ENCODE measurements at places on chromosomes 6 and 20.

DNA sequence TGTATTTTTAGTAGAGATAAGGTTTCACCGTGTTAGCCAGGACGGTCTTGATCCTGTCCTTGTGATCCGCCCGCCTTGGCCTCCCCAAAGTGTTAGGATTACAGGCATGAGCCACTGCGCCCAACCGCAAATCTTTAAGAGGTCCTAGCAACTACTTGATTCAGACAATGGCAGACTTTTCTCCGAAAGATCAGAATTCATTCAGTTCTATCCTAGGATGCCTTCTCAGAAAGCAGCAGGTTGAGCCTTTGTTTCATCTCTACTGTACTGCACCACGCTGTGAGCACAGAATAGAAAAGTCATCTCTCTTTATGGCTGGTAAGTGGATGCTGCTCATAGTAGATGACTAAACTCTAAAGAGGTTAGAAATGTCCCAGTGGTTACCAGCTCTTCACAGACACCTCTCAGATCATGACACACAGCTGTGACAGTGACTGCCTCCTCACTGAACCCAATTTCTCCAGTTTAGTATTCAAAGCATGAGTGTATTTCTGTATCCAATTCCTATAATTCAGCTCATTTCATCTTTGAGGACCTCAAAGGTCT lies 6.0 kb upstream of the HSF2 start:
- no peak for DNase-seq

- DNase-seq = no peak
These were observed 18.9 kb downstream of the SYTL3 start for GRCh38 chr6:158668707-158669103.

DNA sequence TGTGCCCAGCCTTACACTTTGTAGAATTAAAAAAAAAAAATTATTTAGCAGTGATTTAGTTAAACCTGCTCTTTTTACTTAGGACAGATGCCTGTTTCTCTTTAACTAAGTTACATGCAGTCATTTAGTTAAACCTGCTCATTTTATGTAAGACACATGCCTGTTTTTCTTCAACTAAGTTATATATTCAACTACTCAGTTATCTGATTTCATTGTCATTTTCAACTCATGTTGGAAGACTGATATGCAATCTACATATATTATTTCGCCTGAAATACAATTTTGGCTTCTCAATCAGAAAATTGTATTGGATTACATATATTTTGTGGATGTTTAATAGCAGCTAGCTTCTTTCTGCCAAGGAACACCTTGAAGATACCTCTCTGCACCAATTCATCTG lies 171.1 kb downstream of the COL19A1 start:
- DNase-seq = no peak

- DNase-seq = no peak
These were observed 10.1 kb downstream of the ZNF318 start for GRCh38 chr6:43359381-43359780.

DNA sequence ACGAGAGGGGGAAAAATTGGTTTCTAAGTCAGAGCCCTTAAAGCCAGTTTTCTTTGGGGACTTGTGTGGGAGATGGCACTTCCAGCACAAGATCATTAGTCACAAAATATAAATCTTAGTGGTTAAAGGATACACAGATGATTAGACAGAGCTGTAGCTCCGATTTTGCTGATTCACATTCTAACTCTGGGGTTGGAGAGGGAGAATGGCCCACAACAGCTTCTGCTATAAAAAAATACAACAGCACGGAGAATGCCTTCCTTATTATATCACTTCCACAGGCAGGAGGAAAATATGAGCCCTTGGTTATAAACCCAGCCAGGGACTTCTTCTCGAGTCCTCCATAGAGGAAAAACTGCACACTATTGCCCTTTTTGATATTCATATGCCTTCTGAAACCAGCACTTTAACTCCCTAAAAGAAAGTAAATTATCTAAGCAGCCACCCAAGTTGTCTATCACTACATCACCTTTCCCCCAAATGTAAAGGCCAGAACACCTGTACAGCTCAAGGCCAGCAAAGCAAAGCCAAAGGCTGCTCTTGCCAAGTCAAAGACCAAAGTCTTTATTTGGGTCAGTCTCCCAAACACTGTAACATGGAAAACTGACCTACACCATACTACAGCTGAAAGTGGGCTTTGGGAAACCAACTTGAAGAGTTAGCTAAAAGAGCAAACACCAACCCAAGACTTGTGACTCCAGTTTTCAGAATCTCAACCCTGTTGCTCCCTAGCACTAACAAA lies 10.4 kb downstream of the MRPL14 start:
- DNase-seq = no peak

- DNase-seq = no peak
These were observed 1.4 kb upstream of the PPP1R18 start for GRCh38 chr6:30687659-30688431.

- no peak for DNase-seq
These were observed 32.2 kb downstream of the PMEPA1 start for GRCh38 chr20:57677584-57677982.

GRCh38 chr6:43910638-43911353 lies 140.8 kb downstream of the VEGFA start:
- DNase-seq = no peak

DNA sequence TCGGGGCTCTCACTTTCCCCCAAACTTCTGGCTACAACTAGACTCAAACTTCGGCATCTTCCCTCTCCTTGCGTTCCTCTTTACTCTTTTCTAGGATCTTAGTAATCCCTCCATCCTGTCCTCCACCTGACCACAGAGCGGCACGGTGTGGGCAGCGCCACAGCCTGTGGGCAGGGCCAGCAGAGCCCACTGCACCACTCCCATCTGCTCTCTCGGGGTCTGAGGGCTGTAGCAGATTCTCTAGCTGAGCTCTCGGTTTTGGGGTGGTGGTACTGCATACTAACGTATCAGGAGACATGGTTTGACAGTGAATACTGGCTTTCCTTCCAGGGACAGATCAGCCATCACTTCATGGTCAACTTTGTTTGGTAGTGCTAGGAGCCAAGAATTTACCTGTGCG lies 57.4 kb downstream of the EZR start:
- DNase-seq = no peak

GRCh38 chr6:18420328-18420727 lies 33.2 kb downstream of the RNF144B start:
- DNase-seq = no peak

- DNase-seq = no peak
These were observed 5.9 kb downstream of the WRNIP1 start for GRCh38 chr6:2771079-2771478.

- no peak for DNase-seq
These were observed 47.0 kb downstream of the EZR start for GRCh38 chr6:158772172-158772571.

DNA sequence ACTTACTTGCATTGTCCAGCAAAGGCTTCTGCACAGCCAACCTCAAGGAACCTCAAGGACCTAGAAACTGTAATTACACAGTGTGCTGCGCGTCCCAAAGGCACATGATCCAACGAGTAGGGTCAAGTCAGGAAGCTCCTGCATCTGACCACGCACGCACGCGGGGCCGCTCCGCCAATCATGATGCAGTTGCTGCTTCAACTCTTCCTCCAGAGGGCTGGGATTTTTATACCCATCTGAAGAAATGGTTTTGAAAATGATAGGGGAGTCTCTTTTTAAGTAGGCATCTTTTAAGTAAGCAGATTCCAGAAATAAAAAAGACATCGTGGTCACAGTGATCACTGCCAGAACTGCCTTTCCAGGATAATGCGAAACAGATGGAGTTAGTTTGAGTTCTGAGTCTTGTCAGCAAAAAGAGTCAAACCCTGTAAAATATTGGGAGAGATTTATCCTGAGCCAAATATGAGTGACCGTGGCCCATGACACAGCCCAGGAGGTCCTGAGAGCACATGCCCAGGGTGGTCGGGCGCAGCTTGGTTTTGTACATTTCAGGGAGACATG lies 34.0 kb downstream of the KIF25 start:
- no peak for DNase-seq

DNA sequence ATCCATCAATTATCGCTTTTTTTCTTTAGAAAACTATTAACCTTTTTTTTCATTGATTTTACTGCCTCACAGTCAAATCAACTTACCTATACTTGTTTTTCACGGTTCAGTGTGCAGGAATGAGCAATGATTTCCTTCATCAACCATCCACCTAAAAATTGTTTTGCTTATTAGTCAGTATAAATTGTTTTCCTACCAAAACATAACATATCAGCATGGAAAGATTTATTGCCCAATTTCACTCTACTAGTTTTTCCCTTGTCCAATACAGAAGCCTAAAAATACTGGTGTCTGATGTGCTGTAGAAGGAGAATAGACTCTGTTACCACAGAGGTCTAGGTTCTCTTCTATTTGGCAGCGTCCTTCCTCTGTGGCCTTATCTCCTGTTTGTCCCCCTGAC lies 558.2 kb upstream of the CITED2 start:
- DNase-seq = no peak

DNA sequence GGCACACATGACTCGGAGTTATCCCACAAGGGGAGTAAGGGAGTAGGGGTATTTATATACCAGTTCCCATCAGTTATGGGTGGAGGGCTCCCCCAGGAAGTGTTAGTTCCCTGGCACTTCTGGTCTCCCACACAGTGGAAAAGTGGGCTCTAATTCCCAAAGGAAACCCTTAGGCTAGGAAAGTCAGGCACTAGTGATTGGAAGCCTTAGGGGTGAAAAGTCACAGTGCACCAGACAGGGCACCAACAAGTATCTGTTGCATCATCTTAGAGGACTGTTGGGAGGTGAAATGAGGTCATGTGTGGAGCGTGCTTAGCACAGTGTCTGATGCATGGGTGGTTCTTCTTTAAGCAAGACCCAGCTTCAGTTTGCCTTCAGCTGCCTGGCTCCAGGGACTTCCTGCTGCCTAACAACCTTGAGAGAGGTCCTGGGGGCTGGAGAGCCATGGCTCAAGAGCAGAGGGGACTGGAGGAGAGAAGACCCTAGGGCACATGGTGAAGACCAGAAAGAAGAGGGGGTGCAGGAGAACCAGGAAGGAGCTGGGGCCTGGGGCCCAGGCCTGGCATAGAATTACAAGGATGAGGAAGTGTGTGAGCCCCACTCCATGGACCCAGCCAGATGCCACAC lies 7.5 kb upstream of the FOXP4 start:
- DNase-seq = no peak

DNA sequence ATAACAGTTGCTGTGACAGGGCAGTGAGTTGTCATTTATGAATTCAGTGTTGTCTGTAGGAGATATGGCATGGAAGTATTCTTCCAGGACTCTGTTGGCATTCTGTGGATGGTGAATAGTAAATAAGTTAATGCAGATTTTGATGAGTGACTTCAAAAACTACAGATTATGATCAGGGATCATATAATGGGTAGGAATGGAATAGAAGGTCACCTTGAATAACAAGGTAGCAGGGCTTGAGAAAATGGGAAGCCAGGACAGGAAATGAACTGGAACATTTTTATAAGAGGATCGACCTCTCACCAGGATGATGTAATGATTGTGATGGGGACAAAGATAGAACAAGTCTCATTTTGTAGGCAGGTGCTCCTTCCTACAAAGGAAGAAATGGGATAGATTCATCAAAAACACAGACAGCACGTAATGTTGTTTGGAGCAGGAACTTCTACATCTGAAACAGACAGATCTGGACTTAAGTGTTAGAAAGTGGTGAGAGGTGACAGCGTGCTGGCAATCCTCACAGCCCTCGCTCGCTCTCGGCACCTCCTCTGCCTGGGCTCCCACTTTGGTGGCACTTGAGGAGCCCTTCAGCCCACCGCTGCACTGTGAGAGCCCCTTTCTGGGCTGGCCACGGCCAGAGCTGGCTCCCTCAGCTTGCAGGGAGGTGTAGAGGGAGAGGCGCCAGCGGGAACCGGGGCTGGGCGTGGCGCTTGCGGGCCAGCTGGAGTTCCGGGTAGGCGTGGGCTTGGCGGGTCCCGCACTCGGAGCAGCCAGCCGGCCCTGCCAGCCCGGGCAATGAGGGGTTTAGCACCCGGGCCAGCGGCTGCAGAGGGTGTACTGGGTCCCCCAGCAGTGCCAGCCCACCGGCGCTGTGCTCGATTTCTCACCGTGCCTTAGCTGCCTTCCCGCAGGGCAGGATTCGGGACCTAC lies 30.8 kb upstream of the SSR1 start:
- DNase-seq = no peak

GRCh38 chr6:139240161-139241010 lies 51.4 kb downstream of the TXLNB start:
- no peak for DNase-seq

Measured in right kidney (tissue), 9 donors.